ENCODE measurements at places on chromosomes 7 and 10. TPM values are rescaled to one million over a fixed set of nuclear protein-coding genes. Genes with fewer than 3 reads are reported as not detected.

- H3K4me1 ChIP-seq, result no peaks in the 10 kb centered on the region
- no peak within 1 kb of the TSS for H3K4me3 ChIP-seq
Observed at GRCh38 chr7:50564640-50565558, at the start of gene DDC. Gene DDC (minus strand): TSS chr7:50565405. CDS start chr7:50544085, 21,320 bp downstream.

- no peak overlapping the region for H3K4me3 ChIP-seq
- peaks cover 8% of the 10 kb centered on the region for H3K4me1 ChIP-seq
- H3K27me3 ChIP-seq, result peaks cover 2% of the 10 kb centered on the region
Observed at GRCh38 chr10:132360766-132361447, 28.9 kb downstream of the LRRC27 start.

DNA sequence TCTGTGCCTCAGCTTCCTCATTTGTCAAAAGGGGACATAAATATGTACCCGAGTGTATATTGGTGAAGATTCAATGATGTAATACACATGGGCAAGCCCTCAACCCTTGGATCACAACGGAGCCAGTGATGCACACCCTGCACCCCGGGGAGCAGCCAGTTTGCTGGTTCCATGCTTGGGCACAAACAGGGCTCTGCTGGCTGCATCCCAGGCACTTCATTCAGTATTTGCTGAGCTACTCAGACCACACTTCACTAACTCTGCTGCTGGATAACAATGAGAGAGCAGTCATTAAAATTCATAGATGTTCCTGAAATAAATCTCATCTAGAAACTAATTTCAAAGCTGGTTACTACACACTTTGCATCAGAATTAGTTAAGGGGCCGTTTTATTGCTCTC, 72.0 kb downstream of the SCRN1 start:
- no peaks in the 10 kb centered on the region for H3K36me3 ChIP-seq
- H3K27ac ChIP-seq, result no peak overlapping the region
- no peak for DNase-seq
- no peak overlapping the region for H3K4me3 ChIP-seq
- peaks cover 6% of the 10 kb centered on the region for H3K27me3 ChIP-seq

DNA sequence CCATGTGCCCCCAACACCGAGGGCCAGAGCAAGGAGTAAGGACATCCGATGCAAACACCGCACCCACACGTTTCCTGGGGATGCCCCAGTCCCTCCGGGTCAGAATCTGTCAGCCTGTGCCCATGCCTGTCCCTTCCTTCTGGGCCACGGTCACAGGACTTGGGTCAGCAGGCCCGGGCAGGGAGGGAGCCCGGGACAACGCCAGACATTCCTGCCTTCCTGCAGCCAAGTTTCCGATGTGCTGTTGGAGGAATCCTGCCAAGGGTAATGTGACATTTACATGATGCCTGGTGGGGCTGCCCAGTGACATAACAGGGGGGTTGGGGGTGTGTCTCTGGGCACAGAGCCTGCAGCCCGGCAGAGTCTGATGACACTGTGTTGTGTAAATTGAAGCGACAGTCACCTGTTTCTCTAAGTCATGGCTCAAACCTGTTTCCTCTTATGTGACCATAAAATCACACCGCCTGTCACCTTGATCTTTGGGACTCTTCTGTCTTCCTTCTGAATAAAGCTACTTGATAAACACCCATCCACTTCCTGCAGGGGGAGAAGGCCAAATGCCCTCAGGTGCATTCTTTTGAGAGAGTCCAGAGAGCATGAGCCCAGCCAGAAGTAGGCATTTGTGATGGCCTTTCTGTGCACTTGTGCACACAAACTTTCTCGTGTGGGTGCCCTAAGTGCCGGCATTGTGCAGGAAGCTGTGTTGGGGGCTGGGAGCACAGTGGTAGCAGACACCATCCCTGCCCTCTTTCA, 175.3 kb upstream of the RHEB start:
- no peaks in the 10 kb centered on the region for H3K27me3 ChIP-seq
- H3K4me1 ChIP-seq, result no peaks in the 10 kb centered on the region
- H3K36me3 ChIP-seq, result no peaks in the 10 kb centered on the region
- no peak overlapping the region for H3K27ac ChIP-seq

DNA sequence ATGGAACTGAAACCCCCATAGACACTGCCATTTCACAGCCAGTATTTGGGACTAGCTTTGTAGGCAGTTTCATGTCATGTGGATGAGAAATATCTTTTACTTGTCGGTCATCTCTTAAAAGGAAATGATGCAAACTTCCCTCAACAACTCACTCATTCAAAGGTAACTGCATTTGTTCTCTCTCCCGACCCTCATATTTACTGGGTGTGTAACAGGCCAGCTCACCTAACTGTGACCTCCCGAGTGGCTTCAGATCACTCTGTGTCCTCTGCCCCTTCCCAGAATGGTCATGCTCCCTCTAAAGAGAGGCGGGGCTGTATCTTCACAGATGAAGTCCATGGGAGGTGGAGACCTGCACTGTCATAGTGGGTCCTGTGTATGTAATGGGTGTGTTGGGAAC, 14.7 kb downstream of the LRRC18 start:
- no peaks in the 10 kb centered on the region for H3K4me1 ChIP-seq
- H3K27ac ChIP-seq, result no peak overlapping the region
- peaks cover 2% of the 10 kb centered on the region for H3K27me3 ChIP-seq
- no peaks in the 10 kb centered on the region for H3K36me3 ChIP-seq

Gene SPDYE2
- total RNA-seq, result not detected

Gene TAS2R41
- not detected for total RNA-seq

Gene EN2
- not detected for total RNA-seq
